NCI-H345 (cell line): ENCODE measurements at places on chromosomes 1 and 21.

DNA sequence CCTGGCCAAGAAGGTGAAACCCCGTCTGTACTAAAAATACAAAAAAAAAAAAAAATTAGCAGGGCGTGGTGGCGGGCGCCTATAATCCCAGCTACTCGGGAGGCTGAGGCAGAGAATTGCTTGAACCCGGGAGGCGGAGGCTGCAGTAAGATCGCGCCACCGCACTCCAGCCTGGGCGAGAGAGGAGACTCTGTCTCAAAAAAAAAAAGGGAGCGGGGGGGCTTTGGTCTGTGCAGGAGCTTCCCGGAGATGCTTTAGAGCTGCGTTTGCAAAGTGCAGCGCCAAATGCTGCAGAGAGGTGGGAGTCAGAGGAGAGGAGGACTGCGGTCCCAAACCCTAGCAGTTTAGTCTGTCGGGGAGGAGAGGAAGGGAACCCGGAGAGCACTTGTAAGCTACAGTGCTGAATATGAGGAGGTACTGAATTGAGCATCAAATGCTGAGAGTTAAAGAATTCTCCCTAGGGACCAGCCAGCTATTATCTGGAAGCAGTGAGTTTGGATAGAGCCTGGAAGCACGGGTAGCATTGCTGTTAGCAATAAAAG lies 569 bp downstream of the FALEC start:
- peak; percentile 71 for DNase-seq

GRCh38 chr21:36647279-36648093 lies 51.4 kb upstream of the SIM2 start:
- DNase-seq, result no peak

- DNase-seq, result no peak
These were observed 655 bp downstream of the COL6A1 start for GRCh38 chr21:45982092-45982757.

- DNase-seq, result no peak
These were observed 121.5 kb upstream of the SOD1 start for GRCh38 chr21:31537872-31538576.

DNA sequence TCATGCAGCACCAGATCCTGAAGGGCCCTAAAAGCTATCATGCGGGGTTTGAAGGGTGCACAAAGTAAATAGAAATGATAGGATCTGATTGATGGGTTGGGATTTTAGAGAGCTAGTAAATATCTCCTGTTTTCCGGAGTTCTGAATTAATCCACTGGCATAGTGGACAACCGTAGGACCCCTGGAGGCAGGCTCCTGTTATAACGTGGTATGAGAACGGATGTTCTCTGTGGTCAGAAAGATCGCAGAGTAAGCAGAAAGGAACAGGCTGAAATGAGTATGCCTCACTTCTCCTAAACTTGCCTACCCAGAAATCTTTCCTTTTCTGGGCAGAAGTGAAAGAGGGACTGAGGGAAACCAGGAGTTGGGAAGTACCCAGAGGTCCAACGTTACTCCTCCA lies 470.8 kb downstream of the AJAP1 start:
- no peak for DNase-seq

- peak; percentile 14 for DNase-seq
These were observed 269.4 kb downstream of the PTPRU start for GRCh38 chr1:29505532-29506220.

GRCh38 chr1:231750296-231750695 lies 123.7 kb downstream of the DISC1 start:
- DNase-seq, result no peak

- no peak for DNase-seq
These were observed 173.0 kb upstream of the UBE2U start for GRCh38 chr1:64030411-64030810.

DNA sequence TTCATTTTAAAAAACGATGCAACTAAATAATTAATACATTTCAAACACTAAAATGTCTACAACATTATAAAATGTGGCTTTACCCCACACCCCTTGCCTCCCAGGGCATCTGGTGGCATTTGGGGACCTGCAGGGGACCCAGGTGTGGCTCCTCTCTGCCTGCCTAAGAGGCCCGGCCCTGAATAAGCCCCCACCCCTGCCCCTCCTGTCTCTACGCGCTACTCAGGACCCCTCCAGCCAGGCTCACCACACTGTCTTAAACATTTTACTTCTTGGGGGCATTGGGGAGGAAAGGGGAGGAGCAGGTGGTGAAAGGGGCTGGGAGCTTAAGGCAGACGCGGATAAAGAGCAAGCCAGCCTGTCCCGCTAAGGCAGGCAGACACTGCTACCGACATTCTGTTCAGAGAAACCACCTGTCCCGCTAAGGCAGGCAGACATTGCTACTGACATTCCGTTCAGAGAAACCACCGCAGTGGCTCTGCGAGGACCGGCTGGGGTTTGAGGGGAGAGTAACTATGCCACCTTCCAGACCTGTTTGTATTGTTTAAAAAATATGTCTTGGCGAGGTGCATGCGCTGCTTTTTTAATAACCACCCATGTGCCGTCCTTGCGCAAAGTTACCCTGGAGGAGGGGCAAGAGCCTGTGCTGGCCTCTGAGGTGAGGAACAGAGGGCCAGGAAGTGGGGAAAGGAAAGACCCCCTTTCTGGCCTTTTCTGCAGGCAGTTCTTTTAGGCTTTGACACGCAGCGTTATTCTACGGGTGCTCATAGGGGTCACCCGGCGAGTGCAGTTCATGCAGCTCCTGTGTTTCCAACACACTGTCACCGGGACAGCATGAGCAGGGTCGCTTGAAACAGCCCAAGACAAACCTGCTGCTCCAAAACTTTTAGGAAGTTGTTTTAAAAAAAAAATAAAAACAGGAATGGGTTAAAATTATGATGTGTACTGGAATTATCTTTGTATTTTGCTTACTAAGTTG lies 51.3 kb upstream of the RIPK4 start:
- DNase-seq, result no peak

- DNase-seq, result no peak
These were observed 3.2 kb downstream of the DMRTA2 start for GRCh38 chr1:50419907-50420677.

DNA sequence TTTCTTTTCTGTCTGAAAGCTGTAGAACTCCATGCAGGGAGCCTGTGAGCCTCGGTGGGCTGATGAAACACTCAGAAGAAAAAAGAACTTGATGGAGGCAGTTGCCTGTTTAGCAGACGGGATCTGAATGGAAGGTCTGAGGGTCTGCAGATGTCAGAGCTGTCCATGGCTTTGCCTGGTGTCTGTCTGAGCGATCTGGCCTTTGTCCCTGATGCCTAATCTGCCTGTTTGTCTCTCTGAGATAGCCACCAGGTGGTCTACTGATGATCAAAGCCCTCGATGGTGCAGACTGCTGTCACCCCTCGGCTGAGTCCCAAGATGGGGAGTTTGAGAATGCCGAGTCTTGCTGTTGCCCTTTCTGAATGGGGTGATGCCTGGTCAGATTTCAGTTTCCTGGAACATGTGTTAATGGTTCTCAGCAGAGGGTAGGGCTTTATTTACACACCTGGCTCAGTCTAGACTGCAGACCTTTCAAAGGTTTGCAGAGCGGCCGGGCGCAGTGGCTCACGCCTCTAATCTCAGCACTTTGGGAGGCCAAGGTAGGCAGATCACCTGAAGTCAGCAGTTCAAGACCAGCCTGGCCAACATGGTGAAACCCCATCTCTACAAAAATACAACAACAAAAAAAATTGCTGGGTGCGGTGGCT lies 90.4 kb downstream of the KIF26B start:
- peak; percentile 63 for DNase-seq

DNA sequence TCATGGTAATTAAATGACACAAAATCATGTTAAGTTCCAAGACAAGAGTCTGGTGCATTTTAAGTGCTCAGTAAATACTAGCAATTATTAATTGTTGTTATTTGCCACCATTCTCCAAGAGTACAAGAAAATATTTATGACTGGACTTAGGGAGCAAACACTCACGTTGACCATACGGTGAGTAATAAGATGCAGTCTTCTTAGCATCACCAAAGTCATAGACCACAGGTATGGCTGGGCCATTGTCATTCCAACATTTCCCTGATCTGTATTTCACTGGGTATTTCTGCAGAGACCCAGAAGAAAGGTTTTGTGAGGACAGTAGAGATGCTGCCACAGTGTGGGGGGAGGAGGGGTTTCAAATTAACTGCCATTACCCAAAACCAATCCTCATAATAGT lies 4.7 kb downstream of the ITLN2 start:
- no peak for DNase-seq

- peak; percentile 11 for DNase-seq
These were observed 118.6 kb downstream of the AKT3 start for GRCh38 chr1:243731301-243731891.

- DNase-seq, result no peak
These were observed 73.3 kb downstream of the MDM4 start for GRCh38 chr1:204589409-204590038.

- DNase-seq, result no peak
These were observed 48.2 kb downstream of the RASSF5 start for GRCh38 chr1:206555473-206555935.

DNA sequence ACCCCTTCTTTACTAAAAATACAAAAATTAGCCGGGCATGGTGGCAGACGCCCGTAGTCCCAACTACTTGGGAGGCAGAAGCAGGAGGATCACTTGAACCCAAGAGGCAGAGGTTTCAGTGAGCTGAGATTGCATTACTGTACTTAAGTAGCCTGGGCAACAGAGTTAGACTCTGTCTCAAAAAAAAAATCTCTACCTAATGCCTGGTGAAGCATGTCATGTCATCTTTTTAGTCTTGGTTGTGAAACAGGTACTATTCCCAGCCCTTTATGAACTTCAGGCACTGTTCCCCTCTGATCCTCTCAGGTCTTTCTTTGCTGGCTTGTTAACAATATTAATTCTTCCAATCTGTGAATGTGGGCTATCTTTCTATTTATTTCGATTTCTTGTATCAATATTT lies 22.1 kb downstream of the PRRC2C start:
- no peak for DNase-seq

GRCh38 chr1:41571041-41571440 lies 86.6 kb upstream of the EDN2 start:
- no peak for DNase-seq

DNA sequence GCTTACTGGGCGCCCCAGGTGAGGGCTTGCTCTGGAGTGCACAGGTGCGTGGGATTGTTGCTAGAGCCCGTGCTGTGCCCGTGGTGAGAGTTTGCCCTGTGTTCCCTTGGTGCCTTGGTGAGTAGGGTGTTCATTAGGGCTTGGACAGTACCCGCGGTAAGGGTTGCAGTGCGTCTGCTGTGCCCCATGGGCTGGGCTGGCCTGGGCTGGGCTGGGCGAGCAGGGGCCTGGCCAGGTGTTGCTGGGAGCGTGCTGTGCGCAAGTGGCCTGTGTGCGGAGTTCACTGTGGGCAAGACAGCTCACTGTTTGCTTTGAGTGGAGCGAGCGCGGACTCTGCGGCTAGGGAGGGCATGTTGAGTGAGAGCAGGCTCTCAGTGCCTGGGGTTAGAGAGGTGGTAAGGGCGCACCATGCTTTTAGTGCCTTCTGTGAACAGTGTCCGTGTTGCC lies 725 bp downstream of the CR1L start:
- DNase-seq, result no peak

DNA sequence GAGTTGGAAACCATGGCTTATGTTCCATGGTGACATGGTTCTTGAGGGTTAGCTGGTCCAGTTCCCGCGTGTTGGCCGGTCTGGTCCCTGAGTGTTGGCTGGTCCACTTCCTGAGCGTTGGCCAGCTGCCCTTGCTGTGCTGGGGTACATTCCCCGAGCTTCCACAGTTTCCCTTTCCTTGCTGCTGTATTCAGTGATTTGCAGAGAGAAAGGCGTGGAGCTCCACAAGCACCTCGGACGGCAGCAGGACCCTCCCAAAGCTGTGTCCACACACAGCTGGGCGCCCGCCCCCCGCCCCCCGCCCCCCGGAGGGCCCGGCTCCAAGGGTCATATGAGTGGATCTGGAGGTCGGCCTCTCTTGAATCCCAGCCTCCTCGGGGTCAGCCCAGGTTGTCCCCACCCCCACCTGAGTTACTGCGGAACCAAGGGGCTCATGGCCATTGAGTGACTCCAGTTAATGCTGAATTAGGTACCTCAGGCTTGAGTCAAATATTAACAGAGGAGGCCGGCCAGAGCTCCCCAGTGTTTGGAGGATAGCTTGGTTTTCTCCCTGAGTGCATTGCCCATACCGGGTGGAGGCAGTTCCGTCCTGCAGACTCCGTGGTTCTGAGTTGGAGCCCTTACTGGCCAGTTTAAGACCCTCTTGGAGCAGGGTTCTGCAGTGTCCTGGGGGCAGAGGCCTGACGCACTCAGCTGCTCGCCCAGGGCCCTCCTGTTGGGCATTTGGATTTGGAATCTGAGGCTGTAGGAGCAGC lies 18.4 kb downstream of the COL18A1 start:
- no peak for DNase-seq

DNA sequence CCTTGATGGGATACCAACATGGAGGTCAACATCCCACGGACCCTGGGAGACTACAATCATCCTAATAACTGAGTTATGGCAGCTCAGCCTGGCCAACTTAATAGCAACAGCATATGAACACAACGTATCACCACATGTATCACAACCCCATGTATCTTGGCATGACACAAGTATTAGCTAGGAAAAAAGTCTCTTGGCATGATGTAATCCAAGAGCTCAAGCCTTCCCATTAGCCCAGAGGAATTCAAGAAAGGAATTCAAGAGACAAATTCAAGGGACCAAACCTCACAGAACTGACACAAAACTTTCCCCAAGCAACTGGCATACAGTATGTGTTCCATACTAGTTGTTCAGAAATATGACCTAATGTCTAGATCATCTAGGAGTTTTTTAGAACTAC lies 100.9 kb upstream of the HMGB4 start:
- DNase-seq, result no peak

DNA sequence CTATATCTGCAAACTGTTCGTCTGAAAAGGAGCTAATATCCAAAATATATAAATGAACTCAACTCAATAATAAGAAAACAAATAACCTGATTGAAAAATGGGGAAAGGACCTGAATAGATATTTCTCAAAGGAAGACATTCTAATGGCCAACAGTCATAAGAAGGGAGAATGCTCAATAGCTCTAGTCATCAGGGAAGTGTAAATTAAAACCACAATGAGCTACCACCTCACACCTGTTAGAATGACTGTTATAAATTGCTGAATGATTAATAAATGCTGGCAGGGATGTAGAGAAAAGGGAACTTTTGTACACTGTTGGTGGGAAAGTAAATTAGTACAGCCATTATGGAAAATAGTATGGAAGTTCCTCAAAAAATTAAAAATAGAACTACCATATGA lies 21.2 kb upstream of the C1orf115 start:
- no peak for DNase-seq

DNA sequence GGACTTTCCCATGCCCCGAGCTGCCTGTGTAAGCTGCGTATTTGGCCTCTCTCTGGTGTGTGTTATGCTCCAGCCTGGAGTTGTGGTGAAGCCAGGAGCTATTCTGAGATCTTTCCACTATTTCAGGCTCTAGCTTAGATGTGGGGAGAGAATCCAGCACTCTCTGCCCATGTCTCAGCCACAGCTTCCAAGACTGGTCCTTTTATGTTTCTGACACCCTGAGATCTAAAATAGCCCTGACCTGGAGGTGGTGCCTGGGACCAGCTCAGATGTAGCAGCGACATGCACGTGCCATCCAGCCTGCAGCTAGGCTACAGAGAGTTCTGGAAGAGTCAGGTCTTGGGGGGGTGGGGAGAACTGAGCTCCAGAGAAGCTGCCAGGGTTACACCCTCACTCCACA lies 76.5 kb downstream of the TENT5C start:
- no peak for DNase-seq
